Stimulated activated CD8-positive, alpha-beta memory T cell treated with anti-CD3 and anti-CD28 coated beads, Interleukin-4, amount 100 ng/mL, for 1 hour (primary cell): ENCODE measurements at places on chromosomes 1 and 21.

DNA sequence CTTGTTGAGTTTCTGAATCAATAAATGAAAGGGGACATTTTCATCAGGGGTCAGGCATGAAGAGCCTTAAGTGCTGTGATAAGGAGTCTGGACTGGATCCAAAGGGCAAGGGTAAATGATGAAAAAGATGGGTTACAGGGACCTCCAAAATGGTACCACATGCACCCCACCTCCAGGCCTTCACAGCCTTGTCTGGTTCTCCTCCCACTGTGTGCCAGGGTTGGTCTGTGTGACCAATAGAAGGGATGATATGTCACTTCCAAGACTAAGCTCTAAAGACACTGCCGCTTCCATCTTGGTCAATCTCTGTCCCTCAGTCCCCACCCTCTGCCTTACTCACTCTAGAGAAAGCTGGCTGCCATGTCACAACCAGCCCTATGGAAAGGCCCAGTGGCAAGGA lies 140.6 kb downstream of the ZNF281 start:
- no peak for DNase-seq

- DNase-seq: no peak
Observed at GRCh38 chr1:40315795-40316594, 1.1 kb downstream of the COL9A2 start.

GRCh38 chr1:174266476-174266875 lies 107.2 kb downstream of the RABGAP1L start:
- no peak for DNase-seq

- no peak for DNase-seq
Observed at GRCh38 chr21:45496968-45497845, 45.0 kb downstream of the SLC19A1 start.

GRCh38 chr1:160811147-160811546 lies 15.2 kb downstream of the LY9 start:
- no peak for DNase-seq

DNA sequence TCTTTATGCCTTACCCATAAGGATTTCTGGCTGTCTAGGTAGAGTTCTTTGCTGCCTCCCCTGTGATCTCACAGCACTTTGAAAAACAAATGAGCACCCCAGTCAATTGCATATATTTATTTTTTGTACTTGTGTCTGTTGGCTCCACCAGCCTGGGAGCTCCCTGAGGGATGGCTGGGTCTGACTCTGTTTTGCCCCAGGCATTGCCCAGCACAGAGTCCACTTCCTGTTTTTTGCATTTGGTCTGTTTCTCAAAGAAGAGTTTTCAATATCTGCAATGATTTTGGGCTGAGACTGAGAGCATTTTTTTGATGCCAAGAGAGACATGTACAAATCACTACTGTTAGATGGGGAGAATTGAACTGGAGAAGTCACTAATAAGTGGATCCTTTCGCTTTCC lies 125.0 kb downstream of the FOXD2 start:
- DNase-seq: no peak

GRCh38 chr1:216596281-216596862 lies 126.9 kb downstream of the ESRRG start:
- no peak for DNase-seq

- DNase-seq: no peak
Observed at GRCh38 chr1:202662081-202662480, 48.2 kb downstream of the SYT2 start.

GRCh38 chr1:168170564-168171508 lies 7.9 kb upstream of the TIPRL start:
- no peak for DNase-seq

DNA sequence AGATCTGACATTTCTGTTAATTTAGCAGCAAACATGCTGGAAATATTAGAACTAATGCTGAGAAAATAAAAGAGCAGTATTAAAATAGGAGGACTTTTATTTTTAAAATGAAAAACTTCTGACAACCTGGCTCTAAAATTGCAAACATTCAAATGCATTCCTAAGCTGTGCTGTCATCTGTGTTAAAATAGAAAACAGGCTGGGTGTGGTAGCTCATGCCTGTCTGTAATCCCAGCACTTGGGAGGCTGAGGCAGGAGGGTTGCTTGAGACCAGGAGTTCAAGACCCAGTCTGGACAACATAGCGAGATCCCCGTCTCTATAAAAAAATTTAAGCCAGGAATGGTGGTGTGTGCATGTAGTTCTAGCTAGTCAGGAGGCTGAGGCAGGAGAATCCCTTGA lies 44.6 kb downstream of the MIGA1 start:
- DNase-seq: no peak

GRCh38 chr1:66652556-66652955 lies 99.7 kb upstream of the DYNLT5 start:
- DNase-seq: no peak

DNA sequence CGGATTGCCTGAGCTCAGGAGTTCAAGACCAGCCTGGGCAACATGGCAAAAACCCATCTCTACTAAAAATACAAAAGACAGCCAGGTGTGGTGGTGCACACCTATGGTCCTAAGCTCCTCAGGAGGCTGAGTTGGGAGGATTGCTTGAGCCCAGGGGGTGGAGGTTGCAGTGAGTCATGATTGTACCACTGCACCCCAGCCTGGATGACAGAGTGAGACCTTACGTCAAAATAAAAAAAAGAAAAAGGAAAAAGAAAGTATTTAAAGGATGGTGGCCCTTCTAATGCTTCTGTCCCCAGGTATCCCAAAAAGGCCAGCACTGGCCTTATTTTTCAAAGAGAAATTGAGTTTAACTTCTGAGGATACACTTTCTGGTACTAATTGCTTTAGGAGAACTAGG lies 1.7 kb downstream of the IKBKE start:
- no peak for DNase-seq

DNA sequence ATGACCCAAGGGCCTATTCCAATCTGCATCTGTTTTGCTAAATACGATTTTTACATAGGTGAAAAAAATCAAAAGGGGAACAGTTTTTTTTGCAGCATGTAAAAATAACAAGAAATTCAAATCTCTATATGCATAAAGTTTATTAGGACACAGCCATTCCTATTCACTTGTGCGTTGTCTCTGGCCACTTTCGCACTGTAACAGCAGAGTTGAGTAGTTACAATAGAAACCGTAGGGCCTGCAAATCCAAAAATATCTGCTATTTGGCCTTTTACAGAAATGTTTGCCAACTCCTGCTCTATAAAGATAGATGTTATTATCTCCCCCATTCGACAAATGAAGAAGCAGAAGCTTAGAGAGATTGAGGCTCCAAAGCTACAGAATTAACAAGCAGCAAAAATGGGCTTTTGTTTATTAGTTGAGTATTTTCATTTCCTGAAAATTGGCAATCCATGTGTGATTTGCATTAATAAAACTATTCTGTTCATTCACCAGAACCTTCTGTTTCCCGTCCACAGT lies 5.5 kb downstream of the DYNLT5 start:
- DNase-seq: no peak

DNA sequence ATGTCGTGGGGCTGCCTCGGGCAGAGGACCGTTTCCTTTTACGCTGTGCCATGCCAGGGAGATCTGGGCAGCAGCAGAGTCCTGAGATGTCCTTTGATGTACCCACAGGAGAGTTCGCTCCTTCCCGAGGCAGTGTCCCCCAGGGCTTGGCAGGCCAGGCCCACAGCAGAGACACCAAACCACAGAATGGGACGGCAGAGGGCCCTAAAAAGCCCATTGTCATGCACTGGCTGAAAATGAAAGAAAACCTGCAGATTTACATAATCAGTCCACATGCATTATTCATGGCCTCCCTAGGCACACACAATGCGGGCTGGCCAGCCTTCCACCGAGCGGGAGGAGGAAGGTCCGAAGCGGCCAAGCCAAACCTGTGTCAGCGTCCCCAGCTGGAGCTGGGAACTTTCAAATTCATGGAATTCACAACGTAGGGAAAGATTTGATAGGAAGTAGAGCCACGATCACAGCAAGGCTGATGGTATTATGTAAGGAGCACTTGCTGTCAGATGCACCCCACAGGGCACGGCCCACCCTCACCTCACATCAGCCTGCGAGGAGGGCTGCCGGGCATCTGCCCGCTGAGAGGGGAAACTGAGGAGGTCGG lies 25.3 kb upstream of the EFHD2 start:
- no peak for DNase-seq

- no peak for DNase-seq
Observed at GRCh38 chr1:219731771-219732170, 118.9 kb upstream of the ZC3H11B start.

- DNase-seq: no peak
Observed at GRCh38 chr1:28899267-28899666, 15.1 kb upstream of the EPB41 start.

- no peak for DNase-seq
Observed at GRCh38 chr1:9111957-9112356, 16.9 kb downstream of the GPR157 start.

- no peak for DNase-seq
Observed at GRCh38 chr1:228944935-228945371, 209.7 kb downstream of the RHOU start.

DNA sequence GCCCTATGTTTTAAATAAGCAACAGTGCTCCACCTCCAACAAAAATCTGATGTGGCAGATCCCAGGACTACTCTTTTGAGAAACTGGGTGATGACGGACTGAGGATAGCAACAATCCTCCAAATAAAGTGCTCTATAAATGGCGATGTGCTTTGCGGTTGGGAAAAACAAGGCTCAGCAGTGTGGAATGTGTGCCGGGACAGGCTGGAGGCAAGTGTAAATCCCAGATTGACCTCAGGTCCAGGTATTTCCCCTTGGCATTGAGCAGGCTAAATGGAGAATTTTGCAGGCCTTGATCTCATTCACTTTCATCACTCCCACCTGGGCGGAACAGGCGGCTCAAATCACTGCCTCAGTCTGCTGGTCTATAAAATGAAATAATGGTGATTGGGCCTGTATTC lies 35.1 kb downstream of the LRRC42 start:
- no peak for DNase-seq

GRCh38 chr1:68234094-68234493 lies 1.8 kb upstream of the WLS start:
- no peak for DNase-seq

DNA sequence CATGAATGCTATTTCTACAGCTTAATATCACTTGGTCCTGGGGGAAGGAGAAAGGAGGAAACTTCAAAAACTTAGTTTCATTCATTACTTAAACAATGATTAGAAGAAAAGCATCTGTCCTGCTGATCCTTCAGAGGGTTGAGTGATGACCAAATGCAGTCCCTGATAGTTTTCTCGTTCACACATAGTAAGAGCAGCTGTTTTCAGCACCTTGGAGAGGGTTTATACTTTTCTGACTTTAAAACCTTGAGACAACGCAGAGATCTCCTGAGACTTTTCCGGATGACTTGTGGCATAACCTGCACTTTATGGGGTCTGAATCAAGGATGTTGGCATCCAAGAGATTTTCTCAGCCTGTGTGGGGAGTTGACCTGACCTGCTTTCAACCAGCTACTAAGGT lies 94.0 kb upstream of the KCND3 start:
- no peak for DNase-seq

GRCh38 chr1:39036678-39037077 lies 10.5 kb downstream of the NDUFS5 start:
- DNase-seq: no peak

DNA sequence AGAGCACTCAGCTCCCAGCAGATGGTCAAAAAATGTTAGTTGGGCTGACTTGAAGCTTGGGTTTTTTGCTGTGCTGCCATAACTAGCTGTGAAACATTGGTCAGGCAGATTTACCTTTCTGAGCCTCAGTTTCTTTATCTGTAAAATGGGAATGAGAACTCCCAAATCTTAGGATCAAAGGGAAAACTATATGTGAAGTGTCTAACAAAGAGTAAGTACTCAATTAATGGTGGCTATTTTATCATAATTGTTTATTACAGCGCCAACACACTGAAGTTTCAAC lies 164.2 kb upstream of the POU3F1 start:
- DNase-seq: no peak

DNA sequence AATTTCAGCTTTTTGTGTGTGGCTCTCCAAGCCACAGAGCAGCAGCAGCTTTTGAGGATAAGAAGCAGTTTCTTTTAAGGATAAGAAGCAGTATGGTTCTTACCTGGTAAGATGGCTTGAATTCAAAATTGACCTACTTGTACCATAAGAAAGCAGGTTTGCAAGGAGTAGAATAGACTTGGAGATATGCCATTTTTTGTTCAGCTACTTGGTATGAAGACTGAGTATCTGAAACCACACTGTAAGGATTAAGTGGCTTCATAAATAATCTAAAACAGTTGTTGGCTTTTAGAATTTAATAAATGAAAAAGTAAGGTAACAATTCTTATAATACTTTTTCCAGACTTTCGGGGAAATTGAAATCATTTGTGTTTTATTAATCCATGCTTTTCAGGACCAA lies 74.2 kb downstream of the ATF6 start:
- no peak for DNase-seq
